ENCODE measurements at places on chromosomes 7 and 10. TPM values are rescaled to one million over a fixed set of nuclear protein-coding genes. Genes with fewer than 3 reads are reported as not detected.

SEMA3A gene
- polyA plus RNA-seq: 12.2 TPM

SPDYE5 gene
- 0.04 TPM for polyA plus RNA-seq

DKK1 gene
- polyA plus RNA-seq: 575 TPM

HPSE2 gene
- polyA plus RNA-seq: 0.04 TPM

PGAM1 gene
- polyA plus RNA-seq: 710 TPM

GNGT1 gene
- not detected for polyA plus RNA-seq

C10orf120 gene
- polyA plus RNA-seq: not detected

C7orf57 gene
- 0.07 TPM for polyA plus RNA-seq

PON2 gene
- polyA plus RNA-seq: 51.5 TPM

TMEM140 gene
- 5.5 TPM for polyA plus RNA-seq

PWWP2B gene
- polyA plus RNA-seq: 1.6 TPM

ABCC2 gene
- 0.23 TPM for polyA plus RNA-seq

C10orf95 gene
- polyA plus RNA-seq: not detected

PALD1 gene
- polyA plus RNA-seq: 0.10 TPM

LRMDA gene
- 0.12 TPM for polyA plus RNA-seq

BAMBI gene
- polyA plus RNA-seq: 6.0 TPM

VAX1 gene
- 0.23 TPM for polyA plus RNA-seq

TRPV5 gene
- not detected for polyA plus RNA-seq

GRID2IP gene
- polyA plus RNA-seq: not detected

ZWINT gene
- polyA plus RNA-seq: 32.3 TPM

RBP3 gene
- polyA plus RNA-seq: not detected

ANKRD2 gene
- polyA plus RNA-seq: 0.37 TPM

MUC12 gene
- 0.89 TPM for polyA plus RNA-seq

ADCY1 gene
- polyA plus RNA-seq: 0.12 TPM

CPEB3 gene
- polyA plus RNA-seq: 0.28 TPM

NODAL gene
- not detected for polyA plus RNA-seq

DUS4L gene
- polyA plus RNA-seq: 2.2 TPM

RAMP3 gene
- polyA plus RNA-seq: not detected

NUTM2E gene
- 0.22 TPM for polyA plus RNA-seq

EVX1 gene
- polyA plus RNA-seq: not detected

STRIP2 gene
- 2.0 TPM for polyA plus RNA-seq

PTF1A gene
- polyA plus RNA-seq: not detected

NRG3 gene
- polyA plus RNA-seq: not detected

RASSF4 gene
- 2.5 TPM for polyA plus RNA-seq

CPVL gene
- not detected for polyA plus RNA-seq

RBM28 gene
- 14.8 TPM for polyA plus RNA-seq

SPDYE2B gene
- not detected for polyA plus RNA-seq

GIMAP2 gene
- polyA plus RNA-seq: 0.13 TPM

FAM170B gene
- polyA plus RNA-seq: not detected

CDC14C gene
- not detected for polyA plus RNA-seq

PRDX3 gene
- polyA plus RNA-seq: 280 TPM

GPNMB gene
- 66.8 TPM for polyA plus RNA-seq

CLCN1 gene
- not detected for polyA plus RNA-seq

PIP4K2A gene
- polyA plus RNA-seq: 27.1 TPM

ENO4 gene
- polyA plus RNA-seq: 0.28 TPM

ZNF22 gene
- 13.0 TPM for polyA plus RNA-seq

GCK gene
- polyA plus RNA-seq: 0.40 TPM

EPHB6 gene
- polyA plus RNA-seq: 4.5 TPM

THAP5 gene
- polyA plus RNA-seq: 10.1 TPM

LIPM gene
- polyA plus RNA-seq: not detected

STAM gene
- 22.0 TPM for polyA plus RNA-seq

SFRP4 gene
- polyA plus RNA-seq: 0.16 TPM

CREM gene
- polyA plus RNA-seq: 28.8 TPM

FRAT2 gene
- 2.9 TPM for polyA plus RNA-seq

UPK3BL2 gene
- polyA plus RNA-seq: 6.1 TPM

DNAJC12 gene
- polyA plus RNA-seq: 0.13 TPM

PLXDC2 gene
- polyA plus RNA-seq: 0.47 TPM

CUBN gene
- polyA plus RNA-seq: 0.39 TPM

All from BJ (cell line).